T-cell (primary cell): ENCODE measurements at places on chromosomes 2 and 18. TPM values are rescaled to one million over a fixed set of nuclear protein-coding genes. Genes with fewer than 3 reads are reported as not detected.

TCF7L1 gene
- 0.15 TPM for total RNA-seq

UGT1A1 gene
- total RNA-seq, result not detected

DNA sequence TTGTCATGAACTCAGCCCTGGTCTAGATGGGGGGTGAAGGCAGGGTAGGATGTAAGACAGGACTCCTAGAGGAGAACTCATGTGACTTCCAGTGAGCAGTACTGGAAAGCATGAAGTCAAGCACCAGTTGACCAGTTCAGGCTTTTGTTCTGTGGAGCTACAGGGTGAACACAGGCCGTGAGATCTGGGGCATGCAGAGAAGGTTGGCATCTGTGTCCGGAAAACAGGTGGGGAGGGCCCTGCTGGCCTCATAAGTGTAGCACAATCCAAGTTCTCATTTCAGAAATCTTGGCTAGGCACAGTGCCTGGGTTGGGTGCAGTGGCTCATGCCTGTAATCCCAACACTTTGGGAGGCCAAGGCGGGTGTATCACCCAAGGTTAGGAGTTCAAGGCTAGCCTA lies 50.9 kb upstream of the SPATS2L start:
- H3K27me3 ChIP-seq, result no peaks in the 10 kb centered on the region
- no peak for DNase-seq
- no peaks in the 10 kb centered on the region for H3K36me3 ChIP-seq
- no peak overlapping the region for H3K27ac ChIP-seq
- no peaks in the 10 kb centered on the region for H3K4me1 ChIP-seq

MARCO gene
- 0.67 TPM for total RNA-seq

SETBP1 gene
- total RNA-seq, result 3.2 TPM

- no peaks in the 10 kb centered on the region for H3K36me3 ChIP-seq
- no peak for DNase-seq
- no peak overlapping the region for H3K27ac ChIP-seq
- no peak overlapping the region for H3K4me3 ChIP-seq
Observed at GRCh38 chr2:160042054-160042453, 20.4 kb downstream of the PLA2R1 start.

- no peak overlapping the region for H3K27ac ChIP-seq
- H3K4me3 ChIP-seq, result no peak overlapping the region
- no peak for DNase-seq
- H3K27me3 ChIP-seq, result peaks cover 33% of the 10 kb centered on the region
- H3K4me1 ChIP-seq, result no peaks in the 10 kb centered on the region
- H3K36me3 ChIP-seq, result no peaks in the 10 kb centered on the region
Observed at GRCh38 chr2:238995634-238996033, 147.7 kb downstream of the TWIST2 start.

DSG1 gene
- total RNA-seq, result not detected

DNA sequence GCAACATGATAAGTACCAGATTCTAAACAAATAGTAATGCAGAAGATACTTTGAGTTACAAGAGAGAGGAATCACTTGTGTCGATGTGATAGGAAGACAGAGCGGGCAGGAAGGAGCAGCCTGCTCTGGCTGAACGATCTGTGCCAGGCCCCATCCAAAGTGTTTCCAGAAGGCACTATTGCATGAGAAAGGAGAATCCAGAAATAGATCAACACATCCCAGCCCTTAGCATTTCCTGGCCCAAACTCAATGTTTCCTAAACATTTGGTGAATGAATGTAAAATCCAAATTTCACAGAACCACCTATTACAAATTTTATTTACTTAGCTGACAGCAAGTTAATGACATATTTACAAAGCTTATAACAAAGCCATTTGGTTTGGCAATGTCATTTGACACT lies 257.2 kb downstream of the TXNL1 start:
- no peak overlapping the region for H3K4me3 ChIP-seq
- no peak for DNase-seq
- H3K27me3 ChIP-seq, result no peaks in the 10 kb centered on the region
- no peak overlapping the region for H3K27ac ChIP-seq
- no peaks in the 10 kb centered on the region for H3K4me1 ChIP-seq

- DNase-seq, result no peak
- no peak overlapping the region for H3K4me3 ChIP-seq
- H3K27me3 ChIP-seq, result no peaks in the 10 kb centered on the region
- H3K27ac ChIP-seq, result no peak overlapping the region
- no peaks in the 10 kb centered on the region for H3K4me1 ChIP-seq
Observed at GRCh38 chr2:109674894-109675534, 60.9 kb downstream of the SOWAHC start.

HOXD4 gene
- total RNA-seq, result not detected

GRCh38 chr2:169819106-169819505 lies 5.6 kb downstream of the METTL5 start:
- DNase-seq, result no peak
- peaks cover 13% of the 10 kb centered on the region for H3K4me1 ChIP-seq
- H3K27ac ChIP-seq, result no peak overlapping the region
- H3K4me3 ChIP-seq, result no peak overlapping the region

GRCh38 chr2:224444021-224444420 lies 42.1 kb upstream of the FAM124B start:
- H3K27me3 ChIP-seq, result no peaks in the 10 kb centered on the region
- H3K27ac ChIP-seq, result no peak overlapping the region

DNA sequence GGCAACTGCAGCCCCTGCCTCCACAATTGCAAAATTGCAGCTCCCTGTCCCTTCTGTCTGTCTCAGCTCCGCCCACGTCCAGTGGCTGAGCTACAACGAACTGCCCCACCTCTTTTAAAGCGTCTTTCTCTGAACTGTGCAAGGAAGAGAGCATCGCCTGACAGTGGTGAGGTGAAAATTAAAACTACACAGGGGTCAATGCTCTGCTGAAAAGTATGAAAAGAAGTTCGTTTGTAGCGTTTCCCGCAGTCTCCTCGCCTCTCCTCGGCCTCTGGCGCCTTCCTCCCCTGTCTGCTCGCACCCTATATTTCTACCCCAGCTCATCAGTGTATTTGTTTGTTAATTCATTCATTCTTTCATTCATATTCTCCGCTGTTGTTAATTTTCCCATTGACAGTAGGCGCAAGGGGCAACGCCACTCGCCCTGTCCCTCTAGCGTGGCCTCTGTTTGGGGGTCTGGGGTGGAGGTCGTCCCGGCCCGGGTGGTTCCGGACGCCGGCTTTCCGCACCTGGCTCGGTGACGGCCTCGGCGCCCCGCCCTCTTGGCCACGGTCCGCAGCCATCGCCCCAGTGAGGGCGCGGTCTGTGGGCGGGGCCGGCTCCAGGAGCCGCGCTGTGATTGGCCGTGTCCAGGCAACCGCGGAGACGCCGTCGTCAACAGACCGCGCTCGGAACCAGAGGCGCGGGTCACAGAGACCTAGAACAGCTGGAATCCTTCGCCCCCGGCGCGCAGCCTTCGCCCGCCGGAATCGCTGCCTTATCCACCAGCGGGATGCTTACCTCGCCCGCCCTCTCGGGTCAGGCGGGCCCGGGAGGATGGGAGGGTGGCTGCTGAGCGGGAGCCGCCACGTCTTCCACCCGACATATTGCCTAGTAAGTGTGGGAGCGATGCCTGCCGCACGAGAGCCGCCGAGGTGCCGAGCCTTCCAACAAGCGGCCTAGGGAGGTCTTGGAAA lies at the start of gene VWA3B:
VWA3B (plus strand) TSS at position 677 of the 956 bp plus-strand sequence. CDS start 5,926 bp downstream, outside the sequence.
- DNase-seq, result peak; percentile 4
- H3K27me3 ChIP-seq, result peaks cover 2% of the 10 kb centered on the region
- no peaks in the 10 kb centered on the region for H3K36me3 ChIP-seq
- H3K27ac ChIP-seq, result no peak within 1 kb of the TSS
- peak within 1 kb of the TSS; percentile 21 for H3K4me3 ChIP-seq
- H3K4me1 ChIP-seq, result peaks cover 7% of the 10 kb centered on the region

DNA sequence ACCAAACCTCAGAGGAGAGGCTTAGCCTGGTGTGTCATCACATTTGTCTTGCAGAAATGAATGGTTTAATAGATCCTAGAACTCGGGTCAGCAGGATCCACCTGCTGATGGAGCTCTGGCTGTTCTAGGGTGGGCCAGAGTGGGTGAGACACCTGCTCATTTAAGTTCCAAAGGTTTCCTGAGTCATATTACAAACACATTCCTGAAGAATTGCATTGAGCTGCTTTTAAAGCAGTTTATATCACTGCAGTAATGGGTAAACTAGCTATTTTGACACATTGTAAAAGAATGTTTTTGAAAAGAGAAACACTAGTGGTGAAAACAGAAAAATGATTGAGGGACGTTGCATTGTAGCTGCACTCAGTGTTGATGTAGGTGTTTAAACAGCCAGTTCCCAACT lies 175.3 kb upstream of the TCF4 start:
- H3K27ac ChIP-seq, result no peak overlapping the region
- no peak overlapping the region for H3K4me3 ChIP-seq
- no peaks in the 10 kb centered on the region for H3K27me3 ChIP-seq
- H3K36me3 ChIP-seq, result no peaks in the 10 kb centered on the region
- H3K4me1 ChIP-seq, result no peaks in the 10 kb centered on the region
- DNase-seq, result no peak

VAMP5 gene
- 34.6 TPM for total RNA-seq

SPAG16 gene
- total RNA-seq, result 4.0 TPM

GRCh38 chr2:143482316-143482715 lies 353.1 kb downstream of the ARHGAP15 start:
- no peak for DNase-seq
- H3K4me1 ChIP-seq, result no peaks in the 10 kb centered on the region
- no peak overlapping the region for H3K4me3 ChIP-seq
- H3K27ac ChIP-seq, result no peak overlapping the region
- H3K36me3 ChIP-seq, result peaks cover 4% of the 10 kb centered on the region

- H3K4me1 ChIP-seq, result no peaks in the 10 kb centered on the region
- H3K27ac ChIP-seq, result no peak overlapping the region
- no peaks in the 10 kb centered on the region for H3K36me3 ChIP-seq
- H3K4me3 ChIP-seq, result no peak overlapping the region
- H3K27me3 ChIP-seq, result no peaks in the 10 kb centered on the region
- DNase-seq, result no peak
Observed at GRCh38 chr2:205148755-205149154, 533.5 kb upstream of the NRP2 start.

ITGB1BP1 gene
- 46.5 TPM for total RNA-seq

GRCh38 chr2:113602869-113603466 lies 24.1 kb upstream of the RABL2A start:
- H3K27me3 ChIP-seq, result no peaks in the 10 kb centered on the region
- no peak for DNase-seq
- H3K36me3 ChIP-seq, result no peaks in the 10 kb centered on the region
- no peaks in the 10 kb centered on the region for H3K4me1 ChIP-seq

DNA sequence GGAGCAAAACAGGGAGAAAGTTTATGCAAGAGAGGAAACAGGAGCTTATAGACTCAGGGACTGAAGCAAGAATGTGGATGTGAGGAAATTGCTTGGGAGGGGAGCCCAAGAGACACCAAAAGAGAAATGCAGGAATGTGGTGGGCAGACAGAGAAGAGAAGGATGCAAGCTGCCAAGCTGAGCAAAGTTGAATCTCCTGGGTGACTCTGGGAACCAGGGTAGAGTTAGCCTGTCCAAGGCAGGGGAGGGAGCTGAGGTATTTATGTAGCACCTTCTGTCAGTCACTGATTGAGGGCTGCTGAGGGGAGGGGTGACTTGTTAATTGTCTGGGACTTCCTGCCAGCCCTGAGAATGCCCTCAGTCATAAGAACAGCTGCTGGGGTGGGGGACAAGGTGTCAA lies 464.3 kb downstream of the NBAS start:
- H3K27ac ChIP-seq, result no peak overlapping the region
- no peaks in the 10 kb centered on the region for H3K4me1 ChIP-seq
- H3K27me3 ChIP-seq, result no peaks in the 10 kb centered on the region
- no peak for DNase-seq
- no peak overlapping the region for H3K4me3 ChIP-seq
- H3K36me3 ChIP-seq, result peaks cover 3% of the 10 kb centered on the region

DNA sequence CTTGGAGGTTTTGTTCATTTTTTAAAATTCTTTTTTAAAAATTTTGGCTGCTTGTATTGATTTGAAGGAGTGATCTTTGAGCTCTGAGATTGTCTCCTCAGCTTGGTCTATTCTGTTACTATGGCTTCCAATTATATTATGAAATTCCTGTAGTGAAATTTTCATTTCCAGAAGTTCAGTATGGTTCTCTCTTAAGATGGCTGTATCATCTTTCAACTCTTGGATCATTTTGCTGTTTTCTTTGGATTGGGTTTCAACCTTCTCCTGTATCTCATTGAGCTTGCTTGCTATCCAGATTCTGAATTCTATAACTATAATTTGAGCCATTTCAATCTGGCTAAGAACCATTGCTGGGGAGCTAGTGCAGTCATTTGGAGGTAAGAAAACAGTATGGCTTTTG lies 270.8 kb upstream of the NT5C1B start:
- DNase-seq, result no peak
- H3K4me3 ChIP-seq, result no peak overlapping the region
- H3K27ac ChIP-seq, result no peak overlapping the region

GRCh38 chr18:46609048-46609447 lies 48.0 kb downstream of the LOXHD1 start:
- no peaks in the 10 kb centered on the region for H3K4me1 ChIP-seq
- H3K36me3 ChIP-seq, result no peaks in the 10 kb centered on the region
- H3K27me3 ChIP-seq, result no peaks in the 10 kb centered on the region
- H3K27ac ChIP-seq, result no peak overlapping the region
- DNase-seq, result no peak

LDLRAD4 gene
- 57.6 TPM for total RNA-seq

UGT1A4 gene
- total RNA-seq, result not detected

DNA sequence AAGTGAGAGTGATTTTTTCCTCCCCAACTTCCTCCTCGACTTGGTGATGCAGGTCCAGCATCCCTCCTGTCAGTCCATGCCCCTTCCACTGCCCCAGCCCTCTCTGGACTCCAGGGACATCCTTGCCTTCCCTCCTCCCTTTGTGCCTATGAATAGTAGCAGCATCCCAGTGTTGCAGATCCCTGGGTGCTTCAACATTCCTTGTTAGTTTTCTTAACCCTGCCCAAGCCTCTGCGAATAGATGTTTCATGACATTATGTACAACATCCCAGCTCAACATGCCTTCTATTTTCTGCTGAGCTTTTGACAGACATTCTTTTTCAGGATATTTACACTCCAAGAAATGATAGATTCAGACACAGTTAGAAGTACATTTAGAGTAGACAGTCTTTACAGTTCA lies 35.3 kb upstream of the CCDC150 start:
- no peak overlapping the region for H3K27ac ChIP-seq
- no peak overlapping the region for H3K4me3 ChIP-seq
- DNase-seq, result no peak
- no peaks in the 10 kb centered on the region for H3K4me1 ChIP-seq
- H3K27me3 ChIP-seq, result peaks cover 7% of the 10 kb centered on the region

DNA sequence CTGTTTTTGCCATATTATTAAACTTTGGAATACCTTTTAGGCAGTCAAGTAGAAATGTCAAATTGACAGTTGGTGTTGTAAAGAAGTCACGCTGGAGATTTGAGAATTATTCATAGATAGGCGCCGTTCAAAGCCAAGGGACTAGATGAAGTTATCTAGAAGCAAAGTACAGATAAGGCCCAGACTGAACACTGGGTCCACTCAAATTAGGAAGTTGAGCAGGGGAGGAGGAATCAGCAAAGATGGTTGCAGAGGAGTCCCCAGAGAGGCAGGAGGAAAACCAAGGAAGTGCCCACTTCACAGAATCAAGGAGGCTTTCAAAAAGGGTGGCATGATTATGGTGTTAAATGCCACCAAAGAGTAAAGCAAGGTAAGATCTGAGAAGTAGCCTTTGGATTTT lies 9.6 kb upstream of the ALS2 start:
- H3K4me3 ChIP-seq, result no peak overlapping the region
- H3K36me3 ChIP-seq, result no peaks in the 10 kb centered on the region
- no peaks in the 10 kb centered on the region for H3K4me1 ChIP-seq
- no peak overlapping the region for H3K27ac ChIP-seq

PUS10 gene
- 6.4 TPM for total RNA-seq
